GF-D8 (cell line): ENCODE measurements at places on chromosomes 6 and 20.
A peak's percentile ranks its signal among the peaks of the same experiment; 100 is the strongest.

DNA sequence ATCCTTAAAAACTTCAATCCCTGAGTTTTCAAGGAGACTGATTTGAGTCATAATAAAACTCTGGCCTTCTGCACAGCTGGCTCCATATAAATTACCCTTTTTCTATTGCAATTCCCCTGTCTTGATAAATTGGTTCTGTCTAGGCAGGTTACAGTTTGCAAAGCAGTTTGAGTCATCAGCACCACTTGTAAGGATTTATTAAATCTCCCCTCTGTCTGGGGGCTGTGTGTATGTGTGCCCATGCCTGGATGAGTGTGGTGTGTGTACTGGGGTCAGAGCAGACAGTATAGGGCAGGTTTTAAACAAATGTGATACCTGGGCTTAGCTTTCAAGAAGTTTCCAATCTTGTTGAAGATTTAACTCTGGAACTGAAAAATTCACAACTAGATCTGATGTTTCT is 228.6 kb downstream of the FNDC1 start:
- no peak for DNase-seq

DNA sequence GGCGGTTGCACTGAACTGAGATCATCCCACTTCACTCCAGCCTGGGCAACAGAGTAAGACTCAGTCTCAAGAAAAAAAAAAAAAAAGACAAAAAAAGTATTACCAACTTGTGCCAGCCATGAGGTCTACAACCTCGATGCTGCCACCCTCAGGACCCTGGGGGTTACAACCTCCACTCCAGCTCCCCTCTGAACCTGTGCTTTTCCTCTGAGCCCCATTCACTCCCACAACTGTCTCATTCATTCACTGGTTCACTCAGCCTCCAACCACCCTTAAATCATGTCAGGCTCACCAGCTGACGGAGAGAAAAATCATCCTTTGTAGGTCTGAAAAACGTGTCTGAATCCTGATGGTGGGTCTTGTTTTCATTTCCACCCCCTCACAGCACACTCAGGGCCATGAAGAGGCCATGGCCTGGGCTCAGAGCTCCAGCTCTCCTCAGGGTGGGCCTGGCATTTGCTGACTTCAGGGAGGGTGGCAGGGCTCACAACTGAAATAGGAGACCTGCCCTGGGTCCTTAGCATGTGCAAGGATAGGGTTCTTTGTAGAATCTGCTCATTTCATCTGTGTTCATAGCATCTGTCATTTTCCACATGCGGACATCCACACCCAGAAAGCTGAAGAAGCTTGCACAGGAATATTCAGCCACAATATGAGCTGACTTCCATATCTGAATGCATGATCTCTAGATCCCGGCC is 1.9 kb upstream of the ULBP1 start:
- DNase-seq = no peak

- DNase-seq = no peak
These were observed 94.5 kb downstream of the F13A1 start for GRCh38 chr6:6225885-6226529.

GRCh38 chr6:43786664-43787329 is 16.8 kb downstream of the VEGFA start:
- no peak for DNase-seq

- DNase-seq = no peak
These were observed at the start of gene ARG1 for GRCh38 chr6:131572686-131573415. Gene ARG1 (plus strand): TSS chr6:131573226. CDS start chr6:131573283, 57 bp downstream.

DNA sequence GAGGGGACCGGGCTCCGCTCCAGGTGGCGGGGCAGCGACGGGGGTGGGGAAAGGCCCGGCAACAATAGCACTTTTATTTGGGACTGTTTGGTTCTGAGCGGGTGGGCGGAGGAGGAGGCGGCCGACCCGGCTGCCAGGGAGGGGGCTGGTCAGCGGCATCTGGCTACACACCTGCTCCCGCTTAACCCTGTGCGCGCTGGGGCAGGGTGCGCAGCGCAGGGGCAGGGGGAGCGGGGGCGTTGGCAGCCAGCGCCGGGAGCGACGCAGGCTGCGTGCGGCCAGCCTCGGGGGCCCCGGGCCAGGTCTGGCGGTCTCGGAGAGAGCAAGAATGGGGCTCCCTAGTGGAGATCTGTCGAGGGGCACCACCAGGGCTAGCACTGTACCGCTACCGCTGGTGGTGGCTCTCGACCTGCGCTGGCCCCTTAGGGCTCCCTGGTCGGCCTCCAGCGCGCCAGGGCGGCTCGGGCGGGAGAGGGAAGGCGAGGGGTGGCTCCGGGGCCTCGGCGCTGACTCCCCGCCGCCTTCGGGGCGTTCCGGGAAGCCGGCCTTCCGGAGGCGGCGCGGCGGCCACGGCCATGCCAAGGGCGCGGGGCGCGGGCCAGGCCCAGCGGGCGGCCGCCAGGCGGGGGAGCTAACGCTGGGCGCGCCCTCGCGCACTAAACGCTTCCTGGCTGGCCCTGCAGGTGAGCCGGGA is 92.4 kb downstream of the NCR2 start:
- no peak for DNase-seq

GRCh38 chr20:17558154-17558940 is 11.5 kb upstream of the DSTN start:
- DNase-seq = peak; percentile 4

GRCh38 chr20:61657721-61658377 is 405.8 kb downstream of the CDH4 start:
- DNase-seq = no peak

GRCh38 chr6:305371-306206 is 13.3 kb downstream of the DUSP22 start:
- no peak for DNase-seq

DNA sequence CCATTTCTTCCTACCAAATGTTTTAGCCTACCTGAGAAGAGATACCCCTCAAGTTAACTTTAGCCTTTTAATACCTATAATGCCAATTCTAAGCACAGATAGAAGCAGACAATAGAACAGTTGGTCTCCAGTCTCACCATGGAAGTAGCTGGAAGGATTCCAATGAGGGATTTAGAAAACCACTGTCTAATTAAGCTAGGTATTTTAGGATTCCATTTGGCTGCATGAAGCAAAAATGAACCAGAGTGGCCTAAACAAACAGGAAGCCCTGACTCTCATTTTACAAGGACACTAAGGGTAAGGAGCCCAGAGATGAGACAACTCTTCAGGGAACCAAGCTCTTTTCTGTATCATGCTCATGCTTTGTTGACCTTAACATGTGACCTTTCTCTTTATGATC is 199.2 kb downstream of the ALDH8A1 start:
- DNase-seq = no peak

DNA sequence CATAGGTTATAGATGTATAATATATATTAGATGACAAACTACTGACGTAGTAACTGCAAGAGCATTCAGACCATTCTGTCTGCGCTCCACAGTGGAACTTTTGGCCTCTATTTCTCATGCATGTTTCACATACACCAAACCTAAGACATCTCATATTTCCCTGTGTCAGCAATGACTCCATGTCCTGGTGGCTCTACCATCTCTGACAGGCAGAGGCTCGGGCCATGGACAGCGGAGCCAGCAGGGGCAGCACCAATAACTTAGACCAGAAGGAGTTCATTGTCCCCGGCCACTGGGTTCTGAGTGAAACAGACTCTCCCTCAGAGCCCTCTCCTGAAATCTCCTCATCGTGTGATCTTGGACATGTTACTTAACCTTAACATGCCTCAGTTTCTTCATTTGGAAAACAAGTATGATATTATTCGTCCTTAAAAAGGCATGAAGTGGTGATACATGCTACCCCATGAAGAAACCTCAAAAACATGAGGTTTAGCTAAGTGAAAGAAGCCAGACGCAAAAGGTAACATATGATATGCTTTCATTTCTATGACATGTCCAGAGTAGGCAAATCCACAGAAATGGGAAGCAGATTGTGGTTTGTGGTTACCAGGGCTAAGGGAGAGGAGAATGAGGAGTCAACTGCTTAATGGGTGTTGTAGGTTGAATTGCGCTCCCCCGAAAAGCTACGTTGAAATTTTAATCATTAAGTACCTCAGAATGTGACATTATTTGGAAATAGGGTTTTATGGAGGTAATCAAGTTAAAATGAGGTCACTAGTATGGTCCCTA is 564.0 kb upstream of the JARID2 start:
- no peak for DNase-seq

DNA sequence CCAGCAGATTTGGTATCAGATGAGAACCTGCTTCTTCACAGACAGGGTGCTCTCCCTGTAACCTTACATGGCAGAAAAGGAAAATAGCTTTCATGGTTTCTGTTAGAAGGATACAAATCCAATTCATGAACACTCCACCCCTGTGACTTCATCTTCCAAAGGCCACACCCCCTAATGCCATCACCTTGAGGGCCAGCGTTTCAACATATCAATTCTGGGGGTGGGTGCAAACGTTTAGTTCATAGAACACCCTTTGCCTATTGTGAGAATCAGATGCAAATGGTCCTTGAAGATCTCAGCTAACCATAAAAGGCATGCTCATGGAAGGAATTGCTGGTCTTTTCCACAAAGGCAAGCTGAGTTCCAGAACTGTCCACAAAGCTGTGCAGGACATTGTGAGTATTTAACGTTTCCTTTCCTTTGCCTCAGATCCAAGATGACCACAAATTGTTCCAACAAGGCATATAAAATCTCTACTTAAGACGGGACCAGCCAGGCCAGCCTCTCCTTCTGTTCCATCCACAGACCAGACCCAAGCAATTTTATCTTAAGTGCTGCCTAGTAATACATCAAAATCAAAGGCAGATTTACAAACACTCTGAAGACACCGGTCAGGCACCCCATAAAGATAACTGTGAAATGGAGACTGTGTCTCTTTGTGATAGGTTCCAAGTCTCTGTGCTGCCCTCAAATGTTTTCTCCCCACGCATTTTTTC is 34.7 kb upstream of the SSTR4 start:
- DNase-seq = no peak

DNA sequence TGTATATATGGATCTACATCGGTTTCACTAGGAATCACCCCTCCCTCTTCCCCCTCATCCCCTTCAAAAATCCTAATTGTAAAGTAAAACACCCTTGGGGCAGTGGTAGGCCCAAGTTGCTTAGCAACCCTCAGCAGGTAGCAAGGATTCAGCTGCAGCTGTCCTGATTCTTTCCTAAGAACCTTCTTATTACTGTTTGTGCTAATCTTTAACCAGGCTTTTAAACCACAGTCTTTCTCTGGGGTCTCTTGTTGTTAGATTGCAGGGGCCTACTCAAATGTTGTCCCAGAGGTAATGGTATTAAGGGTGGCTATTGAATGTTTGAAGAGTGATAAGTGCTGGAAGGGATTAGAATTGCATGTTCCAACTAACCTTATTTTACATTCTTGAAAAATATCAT is 46.4 kb downstream of the PRL start:
- DNase-seq = no peak

- no peak for DNase-seq
These were observed 8.1 kb downstream of the PTPN1 start for GRCh38 chr20:50518270-50518721.
